Left ventricle myocardium inferior (tissue), 1 donor: ENCODE measurements at places on chromosomes 12 and 14. TPM values are rescaled to one million over a fixed set of nuclear protein-coding genes. Genes with fewer than 3 reads are reported as not detected.

Gene APOF
- total RNA-seq = not detected

Gene STXBP6
- total RNA-seq = 21.7 TPM

GRCh38 chr12:47391566-47391965 lies 311.8 kb upstream of the AMIGO2 start:
- H3K27me3 ChIP-seq = peaks cover 16% of the 10 kb centered on the region
- H3K4me3 ChIP-seq = no peak overlapping the region
- peaks cover 7% of the 10 kb centered on the region for H3K4me1 ChIP-seq
- DNase-seq = no peak
- no peak overlapping the region for H3K27ac ChIP-seq

DNA sequence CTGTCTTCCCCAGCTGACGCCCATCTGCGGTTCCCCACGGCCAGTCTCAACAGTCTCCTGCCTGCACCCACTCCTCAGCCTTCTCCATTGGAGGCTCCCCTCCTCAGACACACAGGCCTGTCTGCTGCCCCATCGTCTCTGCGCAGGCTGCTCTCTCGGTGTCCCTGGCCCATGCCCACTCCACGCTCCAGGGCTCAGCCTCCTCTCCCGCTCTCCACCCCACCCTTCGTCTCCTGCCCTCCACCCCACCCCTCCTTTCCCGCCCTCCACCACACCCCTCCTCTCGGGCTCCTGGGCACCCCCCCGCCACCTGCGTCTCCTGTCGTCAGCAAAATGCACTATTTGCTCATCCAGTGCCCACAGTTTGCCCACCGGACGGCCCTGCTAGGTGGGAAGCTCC lies 119.6 kb upstream of the DIO3 start:
- H3K36me3 ChIP-seq = no peaks in the 10 kb centered on the region
- H3K4me1 ChIP-seq = no peaks in the 10 kb centered on the region
- no peak overlapping the region for H3K27ac ChIP-seq
- peaks cover 66% of the 10 kb centered on the region for H3K27me3 ChIP-seq

DNA sequence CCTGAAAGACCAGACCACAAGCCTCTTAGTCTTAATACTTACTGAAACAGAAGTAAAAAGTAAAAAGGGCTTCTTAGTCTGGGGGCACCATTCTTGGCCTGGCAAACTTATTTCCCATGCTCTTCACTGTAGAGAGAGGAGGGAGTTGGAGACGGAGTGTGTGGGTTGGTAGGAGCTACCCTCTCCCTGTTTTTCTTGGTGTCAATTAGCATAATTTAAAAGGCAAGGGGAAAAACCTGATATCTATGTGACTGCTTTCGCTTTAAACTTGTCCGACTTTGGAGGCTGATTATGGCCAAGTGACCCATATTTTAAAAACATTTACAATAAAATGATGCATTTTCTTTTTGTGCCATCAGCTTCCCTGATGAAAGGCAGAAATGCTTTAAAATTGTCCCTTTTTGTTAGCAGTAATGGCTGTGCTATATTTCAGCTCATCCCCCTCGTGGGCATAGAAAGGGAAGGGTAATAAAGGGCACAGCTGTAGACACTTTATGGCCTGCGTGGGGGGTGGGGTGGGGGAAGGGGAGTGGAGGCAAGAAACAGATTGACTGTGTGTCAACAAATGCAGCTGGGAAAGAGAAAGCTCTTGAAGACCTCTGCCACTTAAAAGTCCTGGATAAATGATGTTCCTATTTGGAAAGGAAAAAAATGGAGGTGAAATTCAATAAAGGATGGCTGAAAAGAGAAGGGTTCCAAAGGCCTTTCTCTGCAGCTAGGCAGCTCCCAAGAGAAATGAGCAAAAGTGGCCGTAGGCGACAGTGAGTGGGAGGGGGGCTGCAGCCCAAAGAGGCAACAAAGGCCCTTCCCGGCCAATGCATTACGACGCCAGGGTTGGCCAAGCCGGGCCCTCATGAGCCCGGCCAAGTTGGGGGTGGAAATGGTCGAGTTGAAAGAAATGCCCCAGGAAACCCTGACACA lies 57.5 kb upstream of the TMEM263 start:
- no peak for DNase-seq
- no peaks in the 10 kb centered on the region for H3K36me3 ChIP-seq
- peaks cover 4% of the 10 kb centered on the region for H3K4me1 ChIP-seq
